CMK (cell line): ENCODE measurements at places on chromosomes 7 and 10.

GRCh38 chr7:37009125-37009675 is 284.9 kb upstream of the AOAH start:
- no peak for DNase-seq

DNA sequence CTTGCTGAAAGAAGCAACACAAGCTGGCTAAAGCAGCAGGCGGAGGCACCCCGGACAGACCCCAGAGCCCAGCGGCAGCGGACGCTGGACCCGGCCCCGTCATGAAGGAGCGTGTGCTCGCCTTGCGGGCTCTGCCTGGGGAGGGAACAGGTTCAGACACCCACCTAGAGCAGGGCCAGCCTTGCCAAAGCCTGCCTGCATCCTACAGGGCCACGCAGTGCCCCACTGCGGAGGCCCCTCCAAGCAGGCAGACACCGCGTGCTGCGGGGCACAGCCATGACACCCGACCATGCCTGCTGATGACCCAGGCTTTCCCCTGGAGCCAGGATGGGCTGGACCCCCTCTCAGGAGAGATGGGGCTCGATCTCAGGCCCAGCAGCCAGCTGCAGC is 91.7 kb downstream of the MAD1L1 start:
- no peak for DNase-seq

DNA sequence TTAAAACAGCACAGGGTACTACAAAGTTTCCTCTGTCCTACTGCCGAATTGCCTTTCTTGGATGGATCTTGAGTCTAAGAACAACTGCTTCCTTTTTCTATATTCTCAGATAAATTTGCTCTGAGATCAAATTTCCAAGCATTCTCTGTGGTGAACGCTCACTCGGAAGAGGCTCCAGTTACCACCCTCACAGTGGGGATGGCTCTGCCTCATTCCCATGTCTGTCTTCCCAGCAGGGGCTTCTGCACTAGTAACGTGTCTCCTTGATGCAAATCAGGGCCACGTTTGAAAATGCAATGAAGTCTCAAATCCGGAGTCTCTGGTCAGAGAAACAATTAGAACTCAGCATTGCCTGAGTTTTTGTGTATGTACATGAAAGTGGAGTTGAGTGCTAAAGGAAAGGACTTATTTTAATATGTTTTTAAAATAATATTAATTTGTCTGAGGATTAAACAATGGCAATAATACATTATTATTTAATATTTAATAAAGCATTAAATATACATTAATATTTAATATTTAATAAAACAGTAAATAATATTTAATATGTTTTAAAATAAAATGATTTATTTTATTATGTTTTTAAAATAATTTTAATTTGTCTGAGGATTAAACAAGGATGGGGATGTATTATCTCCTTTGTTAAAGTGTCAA is 61.8 kb downstream of the INHBA start:
- no peak for DNase-seq

GRCh38 chr7:36015733-36016132 is 137.3 kb upstream of the EEPD1 start:
- DNase-seq: no peak

DNA sequence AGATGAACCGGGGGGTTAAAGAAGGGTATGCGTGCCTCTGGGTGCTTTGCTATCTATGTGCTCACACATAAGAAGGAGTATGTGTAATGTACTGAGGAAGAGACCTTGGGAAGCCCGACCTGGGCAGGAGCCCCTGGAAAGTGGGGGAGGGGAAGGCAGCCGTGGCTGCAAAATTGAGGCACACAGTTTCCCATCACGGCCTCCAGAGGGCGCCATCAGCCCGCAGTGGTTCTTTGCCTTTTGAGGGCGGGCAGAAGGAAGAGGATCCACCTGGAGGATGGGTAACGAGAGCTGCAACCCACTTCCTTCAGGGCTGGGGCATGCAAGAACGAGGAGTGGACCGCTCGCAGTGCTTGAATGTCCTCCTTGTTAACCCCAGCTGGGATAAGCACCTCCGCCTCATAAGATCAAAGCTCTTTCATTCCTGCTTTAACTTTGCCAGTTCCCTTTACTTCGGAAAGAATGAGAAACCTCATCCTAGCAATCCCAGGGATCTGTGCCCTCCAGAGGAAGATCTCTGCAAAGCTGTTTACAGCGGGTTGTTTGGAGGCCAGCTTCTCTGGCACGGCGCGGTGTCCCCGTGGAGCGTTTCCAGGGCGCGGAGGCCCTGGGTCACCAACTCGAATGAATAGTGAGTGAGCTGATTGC is 77.9 kb downstream of the PCGF5 start:
- DNase-seq: peak; percentile 12

DNA sequence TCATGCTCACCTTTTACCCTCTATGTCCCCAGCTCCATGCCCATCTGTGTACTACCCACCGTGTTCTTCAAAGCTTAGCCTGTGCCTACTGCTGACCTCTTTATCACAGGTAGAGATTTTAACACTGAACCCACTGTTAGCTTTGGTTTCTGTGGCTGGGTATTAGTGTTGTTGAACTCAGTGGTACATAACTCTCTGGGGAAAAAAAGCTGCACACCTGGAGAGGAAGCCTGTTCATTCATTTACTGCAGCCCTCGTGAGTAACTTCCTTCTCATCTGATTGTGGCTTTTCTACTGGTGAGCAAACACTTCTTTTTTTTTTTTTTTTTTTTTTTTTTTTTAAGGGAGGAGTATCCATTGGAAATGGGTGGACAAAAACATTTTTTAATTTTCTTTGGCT is 326.3 kb downstream of the CCSER2 start:
- DNase-seq: no peak

GRCh38 chr7:94050046-94050445 is 45.9 kb upstream of the BET1 start:
- DNase-seq: no peak

DNA sequence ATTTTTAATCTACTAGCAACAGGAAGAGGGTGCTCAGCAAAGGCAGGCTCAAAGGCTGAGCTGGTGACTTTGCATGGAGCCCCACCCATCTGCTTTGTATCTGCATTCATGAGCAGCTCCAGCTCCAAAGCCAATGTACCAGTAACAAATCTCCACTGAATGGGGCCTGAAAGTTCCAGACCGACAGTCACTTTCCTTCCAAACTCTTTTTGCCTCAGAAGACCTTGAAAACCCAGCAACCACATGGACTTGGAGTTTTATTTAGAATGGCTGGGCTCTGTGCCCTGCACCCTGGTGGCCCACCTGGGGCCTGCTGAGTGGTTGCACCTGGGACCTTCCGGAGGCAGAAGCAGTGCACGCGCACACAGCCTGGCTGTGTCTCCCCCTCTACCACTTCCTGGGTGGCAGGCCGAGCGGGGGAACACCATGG is 195.0 kb upstream of the PLXNA4 start:
- no peak for DNase-seq

DNA sequence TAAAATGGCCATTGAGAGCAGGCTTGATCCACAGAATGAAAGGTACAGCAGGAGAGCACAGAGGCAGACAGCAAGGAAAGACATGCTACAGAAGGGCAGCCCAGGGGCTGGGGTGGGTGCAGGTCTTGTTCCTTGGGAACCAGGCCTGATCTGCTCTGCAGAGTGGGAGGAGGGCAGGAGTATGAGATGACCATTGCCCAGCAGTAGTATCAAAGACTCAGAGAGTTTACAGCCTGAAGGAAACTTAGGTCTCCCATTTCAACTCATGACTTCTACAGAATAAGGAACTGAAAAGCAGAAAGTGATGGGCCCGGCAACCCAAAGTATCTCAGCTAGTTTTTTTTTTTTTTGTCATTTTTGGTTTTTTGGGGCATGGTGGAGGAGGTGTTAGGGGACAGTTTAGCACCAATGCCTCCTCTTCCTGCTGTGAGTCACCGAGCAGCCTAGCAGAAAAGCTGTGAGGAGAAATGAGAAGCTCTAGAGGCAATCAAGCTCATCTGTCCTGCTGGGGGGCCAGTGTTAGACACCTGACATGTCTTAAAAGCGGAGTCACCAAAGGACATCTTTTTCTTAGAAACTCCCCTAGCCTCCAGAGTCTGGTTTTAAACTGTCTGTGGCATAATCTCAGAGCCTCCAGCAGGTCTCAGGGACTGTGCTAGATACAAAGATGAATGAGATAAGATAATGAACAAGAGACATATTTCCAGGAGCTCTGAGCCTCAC is 34.3 kb upstream of the HERPUD2 start:
- no peak for DNase-seq

GRCh38 chr7:450741-451140 is 68.9 kb downstream of the PDGFA start:
- no peak for DNase-seq

GRCh38 chr10:127830414-127830813 is 62.3 kb downstream of the CLRN3 start:
- DNase-seq: no peak

DNA sequence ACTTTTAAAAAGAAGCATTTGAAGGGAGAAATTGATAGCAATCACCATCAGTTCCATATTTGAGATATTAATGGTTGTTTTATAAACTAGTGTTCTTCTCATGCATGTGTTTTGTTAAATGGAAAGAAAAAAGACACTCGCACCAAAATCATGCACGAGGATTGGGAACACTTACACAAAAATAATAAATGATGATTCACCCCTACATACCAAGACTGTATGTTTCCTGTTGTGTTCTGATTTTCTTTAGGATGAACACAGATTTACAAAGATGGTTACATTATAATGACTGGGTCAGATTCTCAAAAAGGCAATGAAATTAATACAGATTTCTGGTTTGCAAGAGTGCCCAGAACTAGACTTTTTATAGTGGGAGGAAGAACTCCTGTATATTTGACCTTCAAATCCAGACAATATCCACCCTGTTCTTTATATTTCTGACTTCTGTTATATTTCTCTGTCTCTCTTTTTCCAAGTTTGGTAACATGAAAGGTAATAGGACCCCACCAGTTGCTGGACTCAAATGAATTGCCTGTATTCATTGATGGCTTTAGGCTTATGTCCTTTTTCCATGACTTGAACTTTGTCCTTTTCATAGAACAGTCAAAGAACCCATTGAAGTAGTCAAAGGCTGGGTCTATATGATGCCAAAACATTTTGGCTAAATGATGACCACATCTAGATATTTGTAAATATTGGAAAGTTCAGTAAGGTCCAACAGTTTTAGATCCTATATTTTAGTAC is 54.4 kb downstream of the SEMA3A start:
- no peak for DNase-seq

- DNase-seq: no peak
Measured at GRCh38 chr10:132361581-132362101, 29.6 kb downstream of the LRRC27 start.

DNA sequence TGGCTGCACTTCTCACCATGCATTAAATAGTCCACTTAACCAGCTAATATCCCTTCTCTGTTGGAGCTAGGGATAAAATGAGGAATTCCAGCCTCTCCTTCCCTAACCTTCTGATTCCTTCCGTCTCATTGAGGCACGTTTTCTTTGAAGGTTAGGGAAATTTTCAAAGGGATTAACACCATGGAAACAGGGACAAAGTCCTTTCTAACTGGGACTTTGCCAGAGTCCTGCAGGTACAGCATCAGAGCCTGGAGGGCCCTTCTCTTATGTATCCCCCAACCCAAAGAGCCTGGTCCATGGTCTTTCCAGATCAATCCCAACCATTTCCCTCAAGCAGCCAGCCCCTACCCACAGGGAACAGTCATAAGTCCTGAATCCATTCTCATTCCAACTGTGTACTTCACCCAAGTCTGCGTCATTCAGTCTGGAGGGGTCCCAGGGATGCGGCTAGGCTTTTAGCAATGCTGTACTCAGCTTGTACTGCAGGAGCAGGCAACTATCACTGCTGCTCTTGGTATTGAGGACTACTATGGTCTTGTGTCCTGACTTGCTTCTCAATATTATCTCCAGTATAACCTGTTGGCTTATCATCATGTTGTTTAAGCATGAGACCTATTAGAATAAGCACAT is 34.6 kb upstream of the CROT start:
- DNase-seq: no peak

GRCh38 chr10:11631291-11631690 is 19.8 kb upstream of the USP6NL start:
- no peak for DNase-seq

GRCh38 chr7:98569691-98570337 is 47.3 kb upstream of the NPTX2 start:
- DNase-seq: no peak

DNA sequence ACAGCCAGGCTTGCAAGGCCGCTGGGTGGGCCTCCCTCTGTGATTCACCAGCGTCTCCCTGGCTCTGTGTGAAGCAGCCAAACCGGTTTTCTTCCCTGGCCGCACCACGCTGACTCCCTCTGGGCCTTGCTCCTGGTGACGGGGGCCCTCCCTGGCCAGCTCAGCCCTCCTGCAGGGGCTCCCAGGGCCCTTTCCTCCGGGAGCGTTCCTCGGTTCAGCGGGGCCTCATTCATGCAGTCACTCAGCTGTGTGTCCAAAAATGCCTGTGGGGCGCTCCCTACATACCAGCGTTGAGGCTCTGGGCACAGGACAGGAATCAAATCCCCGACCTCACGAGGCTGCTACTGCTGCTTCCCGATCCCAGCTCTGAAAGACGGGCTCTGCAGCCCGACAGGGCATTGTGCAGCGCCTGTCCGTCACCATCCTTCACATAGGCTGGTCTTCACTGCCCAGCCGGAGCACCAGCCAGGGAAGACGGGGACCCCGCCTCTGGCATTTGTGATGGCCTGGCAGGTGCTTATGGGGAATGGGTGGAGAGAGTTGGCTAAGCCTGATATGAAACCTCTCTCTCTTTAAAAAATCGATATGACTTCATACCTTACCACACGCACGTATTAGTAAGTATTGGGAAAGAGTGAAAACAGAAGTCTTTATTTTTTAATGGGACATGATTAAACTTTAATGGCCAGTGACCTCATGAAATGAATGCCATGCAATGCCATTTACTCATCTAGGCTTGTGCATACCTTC is 110.0 kb upstream of the SHH start:
- no peak for DNase-seq

DNA sequence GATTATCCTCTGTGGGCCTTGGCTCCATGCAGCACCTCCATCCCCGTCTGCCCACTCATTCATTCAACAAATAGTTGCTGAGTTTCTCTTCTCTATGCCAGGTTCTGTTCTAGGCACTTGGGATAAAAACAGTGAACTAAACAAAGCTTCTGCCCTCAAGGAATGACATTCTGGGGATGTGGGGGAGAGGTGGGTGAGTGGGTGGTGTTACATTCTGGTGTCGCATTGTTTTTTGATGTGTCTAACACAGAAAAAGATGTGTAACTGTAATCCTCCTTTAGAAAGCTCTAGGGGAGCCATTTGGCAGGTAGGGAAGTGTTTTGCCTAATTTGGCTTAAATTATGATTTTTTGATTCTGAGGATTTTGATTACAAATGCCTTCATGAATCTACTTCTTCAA is 21.4 kb downstream of the AUTS2 start:
- DNase-seq: no peak
